ENCODE measurements at places on chromosomes 7 and 10.

- no peak for DNase-seq
Measured at GRCh38 chr7:67359900-67360299, 363.3 kb downstream of the TYW1 start.

DNA sequence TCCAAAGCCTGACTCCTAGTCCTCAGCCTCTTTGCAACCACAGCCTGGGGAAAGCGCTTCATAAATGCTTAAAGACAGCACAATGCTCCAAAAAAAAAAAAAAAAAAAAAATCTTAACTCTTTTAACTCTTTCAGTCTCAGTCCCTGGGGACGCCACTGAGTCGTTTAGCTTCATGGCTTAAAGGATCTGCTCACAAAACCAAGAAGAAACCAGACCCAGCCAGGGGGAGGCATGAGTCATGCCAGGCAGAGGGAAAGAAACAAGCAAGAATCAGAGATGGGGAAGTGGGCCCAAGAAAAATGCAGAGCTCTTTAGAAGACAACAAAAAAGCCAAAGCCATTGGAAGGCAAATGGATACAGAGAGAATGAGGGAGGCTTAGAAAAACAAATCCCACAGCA, 32.5 kb upstream of the DOCK1 start:
- no peak for DNase-seq

GRCh38 chr7:12094365-12094921, 116.7 kb upstream of the TMEM106B start:
- no peak for DNase-seq

- no peak for DNase-seq
Measured at GRCh38 chr7:82129091-82129490, 314.5 kb downstream of the CACNA2D1 start.

- no peak for DNase-seq
Measured at GRCh38 chr10:86969421-86970041, 1.2 kb downstream of the ADIRF start.
